Activated effector memory CD4-positive, alpha-beta T cell treated with anti-CD3 and anti-CD28 coated beads, Interleukin-2, amount 50 U/mL, for 16 hours (primary cell): ENCODE measurements at places on chromosomes 16 and 17.

GRCh38 chr16:89695086-89695874 is 6.2 kb downstream of the SPATA2L start:
- DNase-seq: peak; percentile 59

DNA sequence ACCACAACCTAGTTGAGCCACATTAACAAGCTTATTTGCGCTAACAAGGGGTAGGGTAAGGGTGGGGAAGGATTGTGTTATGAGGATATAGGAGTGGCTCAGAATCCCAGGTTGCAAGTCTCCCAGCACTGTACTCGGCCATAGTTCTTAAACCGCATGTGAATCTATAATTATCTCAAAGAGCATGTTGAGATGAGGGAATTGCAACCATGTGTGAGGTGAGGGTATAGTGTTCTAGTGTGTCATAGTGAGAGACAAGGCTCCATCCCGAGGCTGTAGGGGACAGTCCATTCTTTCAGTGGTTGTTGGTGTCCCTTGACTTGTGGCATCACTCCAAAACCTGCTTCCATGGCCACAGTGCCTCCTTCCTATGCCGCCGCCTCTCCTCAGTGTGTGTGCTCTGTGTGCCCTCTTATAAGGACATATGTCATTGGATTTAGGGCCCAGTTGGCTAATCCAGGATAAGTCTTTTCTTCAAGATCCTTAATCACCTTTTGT is 22.7 kb upstream of the ATP5MC1 start:
- no peak for DNase-seq

GRCh38 chr17:19494961-19495806 is 38.5 kb upstream of the SLC47A1 start:
- peak; percentile 57 for DNase-seq

DNA sequence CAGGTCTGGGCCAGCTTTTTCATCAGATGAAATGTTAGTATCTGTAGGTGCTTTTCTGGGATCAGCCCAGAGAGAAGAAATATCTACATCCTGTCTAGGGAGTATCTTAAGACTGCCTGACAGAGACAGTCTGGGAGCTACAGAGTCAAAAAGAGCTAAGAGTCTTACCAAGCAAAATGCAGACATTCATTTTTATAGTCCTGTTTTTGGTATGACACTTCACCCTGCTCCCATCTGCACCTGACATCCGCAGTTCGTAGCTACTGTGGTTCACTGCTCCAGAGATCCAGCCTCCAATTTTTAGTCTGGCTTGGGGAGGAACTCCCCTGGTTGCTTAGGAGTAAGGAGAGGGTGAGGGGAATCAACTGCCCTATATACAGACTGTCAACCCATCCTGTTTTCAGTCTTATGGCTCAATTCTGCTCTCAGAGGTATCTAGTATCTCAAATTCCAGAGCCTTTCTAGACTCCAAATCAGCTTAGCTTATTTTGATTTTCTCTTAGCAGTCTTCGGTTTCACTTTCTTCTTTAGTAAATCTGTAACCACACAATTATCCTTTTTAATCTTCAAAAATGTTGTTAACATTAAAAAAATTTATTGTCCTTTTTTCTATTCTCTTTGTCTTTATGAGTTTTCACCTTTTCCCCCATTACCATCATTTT is 97.8 kb downstream of the TMEM100 start:
- DNase-seq: no peak

DNA sequence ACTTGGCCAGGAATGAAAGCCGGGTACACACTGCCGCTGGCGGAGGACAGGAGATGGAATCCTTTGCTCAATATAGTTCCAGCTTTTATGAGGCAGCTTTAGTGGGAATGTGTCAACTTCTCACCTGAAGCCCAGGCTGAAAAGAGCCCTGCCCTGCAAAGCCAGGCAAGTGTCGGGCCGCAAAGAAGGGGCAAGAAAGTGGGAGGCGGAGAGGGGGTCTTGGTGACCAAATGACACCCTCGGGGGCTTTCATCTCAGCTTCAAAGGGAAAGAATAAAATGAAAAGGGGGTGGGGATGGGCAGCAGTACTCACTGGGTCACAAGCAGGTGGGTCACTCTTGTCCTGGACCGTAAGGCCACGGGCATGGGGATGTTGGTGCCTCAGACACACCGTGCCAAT is 62.9 kb downstream of the C16orf95 start:
- peak; percentile 28 for DNase-seq

DNA sequence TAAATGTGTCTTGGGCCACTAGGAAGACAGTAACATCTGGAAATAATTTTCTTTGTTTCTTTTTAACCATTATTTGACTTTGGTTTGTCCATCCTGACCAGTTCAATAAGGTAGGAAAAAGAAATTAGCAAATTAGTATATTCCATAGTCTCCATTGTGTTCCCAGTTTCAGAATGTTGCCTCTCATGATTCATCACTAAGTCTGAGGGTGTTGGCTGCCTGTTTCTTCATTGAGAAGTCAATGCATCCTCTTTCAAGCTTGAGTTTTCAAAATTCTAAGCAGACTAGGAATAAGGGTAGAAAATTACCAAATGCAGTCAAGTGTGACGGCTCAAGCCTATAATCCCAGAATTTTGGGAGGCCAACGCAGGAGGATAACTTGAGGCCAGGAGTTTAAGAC is 41.9 kb downstream of the ZFHX3 start:
- no peak for DNase-seq

- no peak for DNase-seq
Observed at GRCh38 chr16:87841340-87842208, 27.7 kb downstream of the SLC7A5 start.

DNA sequence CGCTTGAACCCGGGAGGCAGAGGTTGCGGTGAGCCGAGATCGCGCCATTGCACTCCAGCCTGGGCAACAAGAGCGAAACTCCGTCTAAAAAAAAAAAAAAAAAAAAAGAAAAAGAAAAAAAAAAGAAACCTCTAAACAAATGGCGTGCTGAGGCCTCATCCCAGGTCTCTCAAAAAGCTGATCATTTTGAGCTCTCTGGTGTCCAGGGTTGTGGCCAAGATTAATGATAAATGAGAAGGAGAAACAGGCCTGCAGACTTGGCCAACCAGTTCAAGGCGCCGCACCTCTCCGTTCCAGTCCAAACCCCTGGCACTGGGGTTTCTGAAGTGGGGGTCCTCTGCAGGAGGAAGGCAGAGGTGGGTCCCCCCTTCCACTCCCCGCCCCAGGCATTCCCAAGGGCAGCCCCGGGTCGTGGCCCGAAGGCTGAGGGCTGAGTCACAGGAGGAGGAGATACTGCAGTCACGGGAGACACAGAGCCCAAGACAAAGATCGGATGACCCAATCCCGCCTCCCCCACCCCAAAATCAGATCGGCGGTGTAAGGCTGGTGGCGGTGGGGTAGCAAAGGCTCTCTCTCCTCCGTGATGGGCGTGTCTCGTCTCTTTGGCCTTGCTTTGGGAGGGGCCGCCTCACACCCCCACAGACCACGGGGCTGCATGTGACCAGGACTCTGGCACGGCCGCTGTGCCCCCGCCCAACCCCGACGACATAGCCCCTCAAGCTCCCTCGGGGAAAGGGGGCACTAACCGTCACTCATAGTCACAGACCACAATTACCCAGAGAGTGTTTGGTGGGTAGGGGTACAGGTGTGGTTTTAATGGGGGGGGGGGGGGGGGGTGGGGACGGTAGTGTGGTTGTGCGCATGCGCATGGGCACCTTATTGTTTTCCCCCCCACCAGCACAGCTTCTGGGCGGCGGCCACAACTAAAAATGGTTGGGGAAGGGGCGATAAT is 1.1 kb downstream of the VAT1 start:
- DNase-seq: no peak

DNA sequence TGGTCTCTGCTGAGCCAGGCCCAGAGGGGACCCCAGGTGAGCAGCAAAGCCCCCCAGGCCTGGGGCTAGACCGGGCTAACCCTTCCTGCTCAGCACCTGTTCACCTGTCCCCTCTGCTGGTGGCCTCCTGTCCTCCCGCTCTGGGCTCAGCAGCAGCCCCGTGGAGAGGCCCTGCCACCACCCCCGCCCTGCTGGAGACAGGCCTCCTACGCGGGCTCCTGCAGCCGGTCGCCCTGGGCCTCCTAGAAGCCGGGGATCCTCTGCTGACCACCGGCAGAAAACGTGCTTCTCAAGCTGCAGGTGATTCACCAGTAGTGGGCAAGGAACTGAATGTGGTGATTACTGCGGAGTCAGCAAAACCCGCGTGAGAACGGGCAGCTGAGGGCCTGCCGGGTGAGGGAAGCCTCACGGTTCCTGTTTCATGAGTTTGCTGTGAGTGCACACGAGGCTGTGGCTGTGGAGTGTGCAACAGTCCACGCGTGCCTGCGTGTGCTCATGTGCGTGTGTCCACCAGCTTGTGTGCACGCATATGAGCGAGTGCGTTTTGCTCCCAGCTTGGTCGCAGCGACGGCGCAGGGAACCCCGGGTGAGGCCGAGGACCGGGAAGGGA is 792 bp downstream of the SECTM1 start:
- DNase-seq: peak; percentile 73

- no peak for DNase-seq
Observed at GRCh38 chr17:49452201-49452600, 37.5 kb upstream of the PHB1 start.

- no peak for DNase-seq
Observed at GRCh38 chr17:5621729-5622128, 37.4 kb upstream of the NLRP1 start.

GRCh38 chr17:70314096-70314495 is 144.8 kb downstream of the KCNJ2 start:
- DNase-seq: no peak

- no peak for DNase-seq
Observed at GRCh38 chr17:49878931-49879904, 31.3 kb upstream of the TAC4 start.

DNA sequence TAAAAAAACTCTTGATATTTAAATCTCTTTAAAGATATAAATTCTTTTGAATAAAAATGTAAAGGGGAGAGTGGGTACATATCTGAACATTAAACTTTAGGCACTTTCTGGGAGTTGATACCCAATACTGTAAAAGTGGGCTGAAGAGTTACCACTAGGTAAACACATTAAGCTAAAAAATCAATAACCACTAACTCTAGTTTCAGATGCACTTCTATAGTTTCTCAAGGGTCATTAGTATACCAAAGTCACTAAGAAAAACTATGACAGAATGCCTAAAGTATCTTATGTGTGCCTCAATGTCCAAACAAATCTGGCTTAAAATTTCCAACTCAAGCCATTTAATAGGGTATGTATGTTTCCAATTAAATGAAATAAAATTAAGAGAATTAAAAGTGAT is 13.1 kb upstream of the CFDP1 start:
- no peak for DNase-seq

DNA sequence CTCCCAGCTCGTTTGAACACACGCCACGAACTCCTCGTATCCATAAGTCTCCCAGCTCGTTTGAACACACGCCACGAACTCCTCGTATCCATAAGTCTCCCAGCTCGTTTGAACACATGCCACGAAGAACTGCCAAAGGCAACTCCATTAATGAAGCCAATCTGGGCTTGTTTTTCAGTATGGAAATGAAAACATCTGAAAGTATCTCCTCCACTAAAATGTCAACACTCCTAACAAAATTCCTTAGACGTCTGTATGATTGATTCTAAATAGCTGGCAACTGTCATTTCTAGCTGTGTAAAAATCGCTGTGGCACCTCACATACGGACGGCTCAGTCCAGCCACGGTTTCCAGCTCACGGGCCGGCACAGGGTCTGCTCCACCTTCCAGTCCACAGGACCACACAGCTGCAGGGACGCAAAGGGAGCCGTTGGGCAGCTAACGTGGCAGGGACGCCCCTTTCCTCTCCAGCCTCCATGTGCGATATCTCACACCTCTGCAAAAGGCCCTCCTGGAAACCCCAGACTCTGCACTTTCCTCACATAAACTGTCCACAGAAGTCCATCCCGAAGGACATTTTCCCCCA is 67.1 kb upstream of the METRNL start:
- no peak for DNase-seq

- DNase-seq: no peak
Observed at GRCh38 chr16:69201787-69202186, 14.8 kb downstream of the SNTB2 start.

- DNase-seq: no peak
Observed at GRCh38 chr16:68529608-68529930, 9.5 kb upstream of the ZFP90 start.

DNA sequence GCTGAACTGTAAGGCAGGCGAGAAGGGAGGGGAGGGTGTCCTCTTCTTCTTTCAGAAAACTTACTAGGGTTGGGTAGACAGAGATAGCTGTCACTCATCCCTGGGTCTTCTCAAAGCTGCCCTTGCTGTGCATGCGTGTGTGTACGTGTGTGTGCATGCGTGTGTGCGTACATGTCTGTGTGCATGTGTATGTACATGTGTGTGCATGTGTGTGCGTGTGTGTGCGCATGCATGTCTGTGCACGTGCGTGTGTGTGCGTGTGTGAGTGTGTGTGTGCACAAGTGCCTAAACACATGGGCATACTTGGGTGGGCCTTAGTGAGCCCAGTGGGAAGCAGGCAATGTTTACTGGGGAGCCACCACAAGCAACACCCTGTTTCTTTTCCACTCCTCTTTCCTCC is 154.8 kb upstream of the TNRC6C start:
- no peak for DNase-seq

GRCh38 chr16:74740795-74741304 is 33.8 kb downstream of the FA2H start:
- DNase-seq: no peak

DNA sequence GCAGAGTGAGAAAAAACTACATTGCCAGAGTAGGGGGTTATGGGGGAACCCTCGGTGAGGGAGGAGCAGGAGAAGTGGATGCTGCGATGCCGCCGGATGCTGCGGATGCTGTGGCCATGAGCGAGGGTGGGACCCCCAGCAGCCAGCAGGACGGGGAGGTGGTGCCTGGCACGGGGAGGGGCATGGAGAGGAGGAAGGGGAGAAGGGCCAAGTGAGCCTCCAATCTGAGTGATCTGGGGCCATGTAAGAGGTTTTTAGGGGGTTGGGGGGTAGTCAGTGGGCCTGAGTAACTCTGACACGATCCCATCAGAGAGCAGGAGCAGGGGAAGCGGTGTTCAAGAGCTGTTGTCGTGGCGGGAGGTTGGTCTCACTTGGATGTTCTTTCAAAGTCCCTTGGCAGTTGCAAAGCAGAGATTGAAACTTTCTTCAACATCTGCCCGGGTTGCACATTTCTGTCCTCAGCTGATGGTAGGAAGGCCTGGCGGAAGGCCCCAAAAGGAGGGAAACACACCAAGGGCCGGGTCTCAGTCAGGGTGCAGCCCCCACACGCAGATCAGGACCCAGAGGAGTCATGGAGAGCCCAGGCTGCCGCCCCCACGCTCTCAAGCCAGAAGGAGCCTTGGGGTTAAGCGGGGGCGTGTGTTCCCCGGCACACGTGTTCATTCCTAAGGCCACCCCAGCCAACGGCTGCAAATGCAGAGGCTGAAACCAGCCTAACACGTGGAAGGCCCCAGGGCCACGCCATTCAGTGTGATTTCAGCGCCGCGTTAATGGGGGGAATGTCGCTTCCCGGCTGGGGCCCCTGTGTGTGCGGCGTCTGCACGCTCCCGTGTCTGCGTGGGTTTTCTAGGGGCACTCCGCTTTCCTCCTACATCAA is 81.7 kb downstream of the ZDHHC7 start:
- no peak for DNase-seq

DNA sequence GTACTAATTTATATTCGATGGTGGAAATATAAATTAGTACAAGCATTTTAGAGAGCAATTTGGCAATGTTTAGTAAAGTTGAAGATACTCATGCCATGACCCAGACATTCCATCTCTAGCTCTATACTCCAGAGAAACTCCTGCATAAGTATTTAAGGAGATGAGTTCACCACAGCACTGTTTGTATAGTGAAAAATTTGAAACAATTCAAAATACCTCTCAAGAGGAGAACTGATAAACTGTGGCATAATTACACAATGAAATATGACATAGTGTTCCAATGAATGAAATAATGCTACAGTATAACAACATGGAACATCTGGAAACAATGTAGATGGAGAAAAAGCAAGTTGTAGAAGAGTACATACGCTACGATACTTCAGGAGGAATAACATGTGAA is 48.6 kb upstream of the IRX3 start:
- no peak for DNase-seq
